ENCODE measurements at places on chromosomes 11 and 22.

DNA sequence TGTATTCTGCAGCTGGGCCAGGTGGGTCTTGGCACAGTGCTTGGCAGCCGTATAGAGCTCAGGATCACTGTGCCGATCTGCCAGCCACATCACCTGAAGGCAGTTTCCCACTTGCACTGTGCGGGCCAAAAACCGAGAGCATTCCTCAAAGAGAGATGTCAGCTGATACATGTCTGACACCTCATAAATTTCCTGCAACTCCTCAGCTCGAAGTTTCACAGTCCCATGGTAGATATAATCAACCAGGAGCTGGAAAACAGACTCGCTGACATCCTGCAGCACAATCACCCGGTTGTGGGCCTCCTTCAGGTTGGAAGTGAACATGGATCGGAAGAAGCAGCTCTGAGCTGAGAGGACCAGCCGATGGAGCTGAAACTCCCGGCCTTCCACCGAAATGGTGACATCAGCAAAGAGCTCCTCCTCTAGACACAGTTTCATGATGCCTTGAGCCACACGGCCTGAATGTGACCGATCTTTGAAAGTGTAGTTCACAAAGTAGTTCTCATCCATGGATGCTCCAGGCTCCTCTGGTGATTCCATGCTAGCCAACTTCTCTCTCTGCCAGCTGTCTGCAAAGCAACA, 1.2 kb downstream of the KBTBD4 start:
- no peak for DNase-seq

GRCh38 chr22:33853200-33854097, 66.8 kb downstream of the LARGE1 start:
- DNase-seq: no peak

DNA sequence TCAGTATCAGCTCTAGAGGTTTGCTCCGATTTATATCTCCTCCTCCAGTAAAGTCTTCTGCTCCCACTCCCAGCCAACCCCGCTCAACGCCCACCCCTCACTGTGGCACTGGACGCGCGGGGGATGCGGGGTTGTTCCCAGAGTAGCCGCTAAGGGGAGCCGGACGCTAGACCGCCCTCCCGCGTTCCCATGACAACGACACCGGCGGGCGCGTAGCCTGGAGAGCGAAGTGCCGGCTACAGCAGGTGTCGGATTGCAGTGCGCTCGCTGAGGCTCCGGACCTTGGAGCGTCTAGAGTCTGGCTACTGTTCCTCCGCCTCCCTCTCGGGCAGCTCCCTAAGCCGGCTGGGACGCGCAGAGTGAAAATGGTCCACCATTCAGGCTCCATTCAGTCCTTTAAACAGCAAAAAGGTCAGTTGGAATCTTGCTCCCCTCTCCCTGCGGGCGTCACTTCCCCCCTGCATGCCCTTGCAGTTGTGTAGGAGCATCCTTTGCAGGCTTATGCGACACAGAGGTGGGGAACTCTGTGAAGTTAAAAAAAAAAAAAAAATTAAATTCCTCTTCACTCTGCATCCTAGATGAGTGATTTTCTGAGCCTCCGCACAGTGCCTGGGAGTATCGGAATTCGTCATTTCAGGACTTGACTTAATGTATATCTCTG, at the start of gene ANO3:
Gene ANO3 (plus strand): TSS at position 220 of the 661 bp plus-strand sequence. CDS start 146 bp downstream, at position 366.
- DNase-seq: no peak

DNA sequence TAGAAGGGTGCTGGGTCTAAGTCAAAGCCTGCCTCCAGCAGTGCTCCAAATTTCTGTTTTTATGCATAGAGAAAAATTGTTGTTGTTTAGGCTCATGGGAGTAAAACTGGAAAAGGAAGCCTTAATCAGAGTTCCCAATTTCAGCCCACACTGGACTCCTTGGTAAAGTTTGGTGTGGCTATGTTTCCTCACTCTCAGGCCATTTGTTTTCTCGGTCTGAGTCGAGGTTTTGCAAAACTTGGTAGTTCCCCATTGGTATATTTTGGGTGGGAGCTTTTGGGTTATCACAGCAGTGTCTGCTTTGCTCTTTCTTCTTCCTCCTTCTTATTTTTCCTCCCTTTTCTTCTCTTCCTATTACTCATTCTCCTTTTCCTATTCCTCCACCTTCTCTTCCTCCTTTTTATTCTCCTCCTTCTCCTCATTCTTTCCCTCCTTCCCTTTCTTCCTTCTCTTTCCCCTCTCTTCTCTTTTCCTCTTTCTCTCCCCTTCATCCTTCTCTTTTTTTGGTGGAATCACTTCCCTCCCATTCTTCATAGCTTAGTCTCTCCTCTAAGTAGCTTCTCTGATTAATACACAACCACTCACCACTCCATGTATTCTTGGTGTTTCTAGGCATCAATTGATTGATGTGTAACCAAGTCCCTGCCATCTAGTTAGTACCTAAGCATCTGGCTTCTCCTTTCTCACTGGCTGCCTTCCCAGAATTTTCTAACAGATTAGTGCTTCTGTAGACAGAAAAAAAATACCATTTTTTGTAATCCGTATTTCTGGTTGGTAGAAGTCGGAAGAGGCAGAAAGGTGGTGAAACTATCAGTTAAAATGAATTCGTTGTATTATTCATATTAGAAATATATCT, 10.1 kb downstream of the SLC5A1 start:
- no peak for DNase-seq

GRCh38 chr22:40302149-40302548, 44.2 kb upstream of the ADSL start:
- DNase-seq: no peak

DNA sequence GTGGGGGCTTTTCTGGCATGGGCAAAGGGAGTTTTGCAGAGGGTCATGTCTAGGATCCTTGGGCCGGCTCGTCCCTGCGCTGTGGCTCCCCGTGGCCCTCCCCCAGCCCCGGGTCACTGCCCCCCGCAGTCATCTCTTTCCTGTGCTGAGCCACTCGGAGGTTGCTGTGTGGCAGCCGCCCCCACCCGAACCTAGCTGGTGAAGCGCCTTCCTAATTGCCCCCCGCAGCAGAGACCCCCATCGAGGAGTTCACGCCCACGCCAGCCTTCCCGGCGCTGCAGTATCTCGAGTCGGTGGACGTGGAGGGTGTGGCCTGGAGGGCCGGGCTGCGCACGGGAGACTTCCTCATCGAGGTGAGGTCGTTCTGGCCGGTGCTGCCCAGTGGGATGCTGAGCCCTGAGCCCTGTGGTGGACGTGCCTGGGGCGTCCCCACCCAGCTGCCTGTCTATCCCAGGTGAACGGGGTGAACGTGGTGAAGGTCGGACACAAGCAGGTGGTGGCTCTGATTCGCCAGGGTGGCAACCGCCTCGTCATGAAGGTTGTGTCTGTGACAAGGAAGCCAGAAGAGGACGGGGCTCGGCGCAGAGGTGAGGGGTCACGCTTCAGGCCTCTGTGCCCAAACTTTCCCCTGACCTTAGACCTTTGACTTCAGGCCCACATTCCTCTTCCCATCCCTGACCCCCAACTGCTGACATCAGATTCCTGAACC, 32.0 kb downstream of the SHANK3 start:
- DNase-seq: no peak

DNA sequence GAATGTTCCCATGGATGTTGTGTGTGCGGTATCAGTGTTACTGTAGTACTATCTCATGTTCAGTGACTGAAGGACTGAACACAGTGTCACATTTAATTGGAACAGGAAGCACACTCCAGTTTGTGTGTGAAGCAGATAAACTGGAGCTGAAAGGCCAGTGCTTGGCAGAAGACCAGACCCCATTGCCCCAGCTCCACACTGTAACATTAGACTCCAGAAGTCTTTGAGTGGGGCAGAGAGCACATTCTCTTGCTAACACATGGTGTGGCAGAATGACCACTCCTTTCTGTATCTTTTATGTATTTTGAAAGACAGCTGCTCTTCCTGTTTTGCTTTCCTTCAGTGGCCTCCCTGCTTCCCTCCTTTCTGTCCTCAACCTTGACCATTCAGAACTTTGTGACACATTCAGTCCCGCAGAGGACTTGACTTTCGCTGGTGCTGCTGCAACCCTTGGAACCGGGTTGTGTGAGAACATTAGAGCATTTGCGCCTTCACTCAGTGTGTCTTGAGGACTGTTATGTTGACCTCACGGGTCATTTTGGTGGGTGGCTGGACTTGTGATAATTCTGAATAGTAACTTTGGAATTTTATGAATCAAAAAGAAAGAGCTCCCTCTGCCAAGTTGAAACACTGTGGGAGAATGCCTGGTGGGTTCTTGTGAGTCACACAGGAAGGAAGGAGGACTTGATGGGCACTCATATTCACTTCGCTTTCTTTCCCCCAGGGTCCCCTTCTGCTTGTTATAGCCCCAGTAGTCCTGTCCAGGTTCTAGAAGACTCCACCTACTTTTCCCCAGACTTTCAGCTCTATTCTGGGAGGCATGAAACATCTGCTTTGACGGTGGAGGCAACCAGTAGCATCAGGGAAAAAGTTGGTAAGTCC, 26.4 kb downstream of the AMOTL1 start:
- DNase-seq: no peak

DNA sequence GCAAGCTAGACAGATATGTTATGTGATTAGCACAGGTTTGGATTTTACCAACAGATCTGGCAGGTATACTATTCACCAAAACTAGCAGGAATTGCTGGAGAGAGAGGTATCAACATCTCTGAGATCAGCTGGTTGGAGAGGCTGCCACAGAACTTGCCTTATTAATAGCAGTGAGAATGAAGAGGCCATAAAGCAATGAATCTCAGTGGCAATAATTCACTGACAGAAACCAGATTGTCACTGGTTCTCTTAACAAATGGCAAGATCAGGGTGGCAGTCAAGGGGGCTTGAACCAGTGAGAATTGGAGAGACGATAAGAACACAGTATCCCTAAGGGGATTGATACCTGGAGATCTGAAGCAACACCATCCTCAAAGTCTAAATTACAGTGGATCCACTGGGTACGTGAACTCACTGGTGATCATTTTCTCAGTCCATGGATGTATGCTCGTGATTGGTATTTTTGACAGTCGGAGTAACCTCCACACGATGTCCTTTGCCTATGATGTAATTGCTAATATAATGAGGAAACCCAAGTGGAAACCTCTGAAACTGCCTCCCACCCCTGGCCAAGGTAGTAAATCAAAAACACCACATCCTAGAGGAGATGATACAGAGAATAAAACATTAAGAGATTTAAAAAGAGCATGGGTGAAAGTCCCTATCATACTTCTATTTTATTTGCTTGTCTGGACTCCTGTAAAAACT, 17.7 kb upstream of the SLC5A12 start:
- DNase-seq: no peak

DNA sequence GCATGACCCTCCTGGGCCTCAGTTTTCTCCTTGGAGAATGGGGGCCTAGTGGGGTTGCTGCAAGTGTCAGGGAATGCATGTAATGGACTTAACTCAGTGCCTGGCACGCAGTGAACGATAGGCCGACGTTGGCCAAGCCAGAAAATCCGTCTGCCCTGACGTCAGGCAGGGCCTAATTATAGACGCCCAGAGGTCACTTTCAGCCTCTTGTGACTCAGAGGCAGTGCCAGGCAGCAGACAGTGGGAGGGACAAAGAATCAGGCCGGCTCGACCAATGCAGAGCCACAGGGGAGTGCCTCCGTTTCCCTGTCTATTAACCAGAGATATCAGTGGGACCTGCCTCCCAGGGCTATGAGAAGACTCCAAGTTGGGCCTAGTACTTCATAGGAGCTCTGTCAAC, 115.0 kb downstream of the MN1 start:
- DNase-seq: no peak

- no peak for DNase-seq
These were observed 2.0 kb upstream of the UBXN1 start for GRCh38 chr11:62680825-62681240.

- DNase-seq: no peak
These were observed 1079.4 kb downstream of the BRD1 start for GRCh38 chr22:48748113-48748859.

DNA sequence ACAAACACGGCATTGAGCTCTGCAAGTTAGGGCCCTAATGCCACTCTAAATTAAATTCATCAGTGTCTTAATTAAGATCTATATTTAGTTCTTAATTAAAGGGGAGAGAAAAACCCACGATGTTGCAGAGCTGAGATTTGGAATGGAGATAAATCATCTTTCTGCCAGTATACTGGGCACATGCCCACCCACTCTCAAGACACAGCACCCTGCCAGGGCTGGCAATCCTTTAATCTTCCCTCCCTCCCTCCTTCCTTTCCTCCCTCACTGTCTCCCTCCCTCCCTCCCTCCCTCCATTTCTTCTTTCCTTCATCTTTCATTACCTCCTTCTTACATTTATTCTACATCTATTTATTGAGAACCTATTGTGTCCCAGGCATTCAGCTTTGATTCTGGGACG, 194.8 kb downstream of the BUD13 start:
- DNase-seq: no peak

DNA sequence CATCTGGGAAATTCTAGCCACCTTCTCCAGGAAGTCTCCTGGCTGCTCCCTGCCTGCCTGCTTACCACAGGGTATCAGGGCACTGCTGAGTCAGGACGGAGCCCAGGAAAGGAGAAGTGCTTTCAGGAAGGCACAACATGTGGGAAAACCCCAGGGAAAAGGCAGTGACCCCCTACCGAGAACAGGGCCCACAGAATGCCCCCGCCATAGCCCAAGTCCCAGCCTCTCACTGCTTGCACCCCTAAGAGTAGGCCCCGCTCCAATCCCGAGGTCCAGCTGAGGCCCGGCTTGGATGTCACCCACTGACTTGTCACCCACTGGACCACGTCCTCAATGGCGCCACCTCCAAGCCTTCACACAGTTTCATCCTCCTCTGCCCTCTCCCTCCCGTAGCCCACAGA, 34.1 kb downstream of the ARAP1 start:
- DNase-seq: no peak

DNA sequence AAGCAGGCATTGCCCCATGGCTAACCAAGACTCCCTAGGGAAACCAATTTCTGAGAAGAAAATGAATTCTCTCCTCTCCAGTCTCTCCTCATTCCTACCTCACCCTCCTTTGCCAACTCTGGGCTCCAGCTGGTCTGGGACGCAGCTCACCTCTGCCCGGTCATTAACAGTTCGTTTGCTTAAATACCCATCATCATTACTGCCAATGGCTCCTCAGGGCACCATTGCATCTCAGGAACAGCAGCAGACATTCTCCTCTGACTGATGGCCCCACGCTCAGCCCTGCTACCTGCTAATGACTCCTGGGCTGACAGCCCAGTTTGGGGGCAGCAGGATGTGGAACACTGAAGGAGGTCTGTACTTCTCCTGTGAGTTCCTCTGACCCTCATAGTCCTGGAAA, 462.0 kb downstream of the INSC start:
- DNase-seq: no peak

- no peak for DNase-seq
These were observed 26.6 kb downstream of the RAB30 start for GRCh38 chr11:83044958-83045712.

GRCh38 chr11:2885017-2885677, 428 bp downstream of the CDKN1C start:
- no peak for DNase-seq

GRCh38 chr11:57776031-57776521, 14.5 kb downstream of the CTNND1 start:
- no peak for DNase-seq

- DNase-seq: no peak
These were observed 8.8 kb downstream of the KREMEN1 start for GRCh38 chr22:29081517-29082236.

GRCh38 chr11:118283037-118283636, 19.0 kb upstream of the MPZL2 start:
- no peak for DNase-seq

GRCh38 chr22:50608996-50609395, 8.4 kb downstream of the MAPK8IP2 start:
- no peak for DNase-seq

- no peak for DNase-seq
These were observed 15.8 kb downstream of the TOLLIP start for GRCh38 chr11:1293619-1294015.

- DNase-seq: no peak
These were observed 671.1 kb upstream of the CCDC90B start for GRCh38 chr11:83957038-83957900.

Data from stimulated activated CD8-positive, alpha-beta memory T cell treated with anti-CD3 and anti-CD28 coated beads, Interleukin-7, amount 100 ng/mL, for 1 hour (primary cell).